NCI-H2227 treated with DMSO at 0.1 percent for 48 hours (cell line): ENCODE measurements at places on chromosomes 2 and 18.

GRCh38 chr18:68484241-68484640, 230.7 kb downstream of the TMX3 start:
- DNase-seq = no peak

GRCh38 chr2:98702858-98703620, 27.9 kb downstream of the MGAT4A start:
- no peak for DNase-seq

DNA sequence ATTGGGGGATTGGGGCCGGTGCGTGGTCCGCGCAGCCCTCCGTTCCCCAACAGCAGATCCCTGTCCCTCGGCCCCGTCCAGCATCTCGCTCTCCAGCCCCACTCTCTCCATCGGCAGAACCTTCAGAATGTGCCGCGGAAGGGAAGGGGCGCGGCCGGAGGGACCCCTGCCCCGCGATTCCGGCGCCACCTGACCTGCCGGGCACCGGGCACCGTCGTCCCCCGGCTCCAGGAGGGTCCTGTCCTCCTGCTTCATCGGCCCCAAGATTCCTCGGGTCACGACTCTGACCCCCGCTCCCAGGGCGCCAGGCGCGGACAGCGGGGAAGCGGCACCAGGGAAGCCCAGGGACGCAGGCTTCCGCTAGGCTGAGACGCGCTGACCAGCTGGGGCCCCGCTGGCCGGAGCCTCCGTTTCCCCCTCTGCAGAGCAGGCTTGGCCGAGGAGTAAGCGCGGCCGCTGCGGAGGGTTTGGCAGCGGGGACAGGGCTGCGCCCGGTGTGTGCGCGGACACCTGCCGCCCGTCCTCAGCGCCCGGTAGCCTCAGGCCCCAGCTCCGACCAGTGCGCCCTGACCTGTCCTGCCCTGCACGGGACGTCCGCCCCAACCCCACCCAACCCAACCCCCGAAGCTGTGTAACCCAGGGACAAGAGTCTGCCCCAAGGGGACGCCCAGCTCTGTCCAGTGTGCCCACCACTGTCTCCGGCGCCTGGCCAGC, 16.8 kb upstream of the BOK start:
- no peak for DNase-seq

GRCh38 chr18:54240629-54241107, 16.2 kb upstream of the MBD2 start:
- DNase-seq = no peak

- no peak for DNase-seq
Measured at GRCh38 chr2:201980389-201980821, 53.2 kb upstream of the FZD7 start.

- no peak for DNase-seq
Measured at GRCh38 chr2:15811367-15811766, 129.0 kb upstream of the MYCN start.

- no peak for DNase-seq
Measured at GRCh38 chr18:74505776-74506175, 9.6 kb downstream of the CNDP2 start.

- DNase-seq = no peak
Measured at GRCh38 chr2:3954261-3954660, 250.9 kb downstream of the DCDC2C start.

DNA sequence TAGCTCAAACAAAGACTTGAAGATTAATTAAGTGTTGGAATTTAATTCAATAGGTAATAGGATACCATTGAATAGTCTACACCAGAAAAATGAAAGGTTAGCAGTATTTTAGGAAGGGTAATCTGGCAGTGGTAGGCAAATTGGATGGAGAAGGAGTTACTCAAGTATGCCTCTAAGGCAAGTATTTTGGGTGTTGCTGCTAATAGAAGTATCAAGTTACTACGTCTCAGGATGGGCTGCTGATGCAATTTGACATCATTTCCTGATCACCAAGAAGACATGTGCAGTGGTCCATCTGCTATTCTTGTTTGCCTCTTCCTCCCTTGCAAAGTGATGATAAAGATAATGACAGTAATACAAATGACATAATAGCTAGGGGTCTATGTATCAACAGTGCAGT, 485.3 kb downstream of the TGIF1 start:
- no peak for DNase-seq

DNA sequence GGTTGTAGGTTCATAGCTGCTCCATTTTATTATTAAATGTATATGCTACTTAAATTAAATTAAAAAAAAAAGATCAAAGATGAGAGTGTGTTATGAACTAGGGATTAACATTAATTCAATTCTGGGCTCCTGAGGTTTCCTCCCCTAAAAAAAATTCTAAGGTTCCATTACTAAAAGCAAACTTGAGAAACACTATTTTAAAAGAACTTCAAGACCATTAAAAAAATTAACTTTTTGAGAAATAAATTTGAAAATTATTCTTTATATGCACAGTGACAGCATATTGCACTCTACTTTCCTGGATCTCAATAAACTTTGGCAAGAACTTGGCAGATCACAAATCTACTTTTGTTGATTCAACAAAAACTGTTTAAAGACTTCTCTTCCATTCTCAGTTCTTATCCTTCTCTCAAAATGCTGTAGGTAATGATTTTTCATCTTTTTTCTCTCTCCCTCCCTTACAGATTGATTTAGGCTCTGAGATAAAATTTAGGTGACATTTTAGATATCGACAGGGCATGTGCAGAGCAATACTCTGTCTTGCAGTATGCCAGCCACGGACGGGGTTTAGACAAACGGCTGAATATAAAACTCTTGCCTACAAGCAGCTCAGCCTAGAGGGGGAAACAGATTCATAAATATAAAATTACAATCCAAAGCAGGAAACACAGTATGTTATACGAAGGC, 592 bp upstream of the MARS2 start:
- DNase-seq = no peak

- no peak for DNase-seq
Measured at GRCh38 chr2:175676813-175677212, 325.3 kb downstream of the LNPK start.

GRCh38 chr2:112155331-112156151, 17.4 kb downstream of the FBLN7 start:
- DNase-seq = no peak

- DNase-seq = no peak
Measured at GRCh38 chr18:36849288-36850006, 20.5 kb downstream of the KIAA1328 start.

DNA sequence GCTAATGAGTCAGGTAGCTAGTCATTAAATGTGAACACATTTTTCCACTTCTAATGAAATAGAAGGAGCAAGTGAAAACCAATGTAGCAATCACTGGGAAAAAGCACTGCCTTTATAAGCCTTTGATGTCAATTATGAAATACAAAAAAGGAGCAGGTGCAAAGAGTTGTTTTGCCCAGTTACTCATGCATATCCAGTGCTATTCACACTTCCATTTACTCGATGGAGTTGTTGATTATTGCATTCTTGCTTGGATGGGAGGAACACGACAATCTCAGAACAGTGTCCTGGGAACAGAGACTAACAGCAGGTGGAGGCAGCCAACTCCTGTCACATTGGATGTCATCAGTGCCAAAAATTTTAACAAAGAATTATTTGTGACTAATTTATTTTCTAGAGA, 372.5 kb downstream of the CBLN2 start:
- no peak for DNase-seq

- DNase-seq = no peak
Measured at GRCh38 chr2:197024206-197024605, 97.7 kb upstream of the PGAP1 start.

- no peak for DNase-seq
Measured at GRCh38 chr2:197710424-197711042, 5.4 kb downstream of the MARS2 start.

DNA sequence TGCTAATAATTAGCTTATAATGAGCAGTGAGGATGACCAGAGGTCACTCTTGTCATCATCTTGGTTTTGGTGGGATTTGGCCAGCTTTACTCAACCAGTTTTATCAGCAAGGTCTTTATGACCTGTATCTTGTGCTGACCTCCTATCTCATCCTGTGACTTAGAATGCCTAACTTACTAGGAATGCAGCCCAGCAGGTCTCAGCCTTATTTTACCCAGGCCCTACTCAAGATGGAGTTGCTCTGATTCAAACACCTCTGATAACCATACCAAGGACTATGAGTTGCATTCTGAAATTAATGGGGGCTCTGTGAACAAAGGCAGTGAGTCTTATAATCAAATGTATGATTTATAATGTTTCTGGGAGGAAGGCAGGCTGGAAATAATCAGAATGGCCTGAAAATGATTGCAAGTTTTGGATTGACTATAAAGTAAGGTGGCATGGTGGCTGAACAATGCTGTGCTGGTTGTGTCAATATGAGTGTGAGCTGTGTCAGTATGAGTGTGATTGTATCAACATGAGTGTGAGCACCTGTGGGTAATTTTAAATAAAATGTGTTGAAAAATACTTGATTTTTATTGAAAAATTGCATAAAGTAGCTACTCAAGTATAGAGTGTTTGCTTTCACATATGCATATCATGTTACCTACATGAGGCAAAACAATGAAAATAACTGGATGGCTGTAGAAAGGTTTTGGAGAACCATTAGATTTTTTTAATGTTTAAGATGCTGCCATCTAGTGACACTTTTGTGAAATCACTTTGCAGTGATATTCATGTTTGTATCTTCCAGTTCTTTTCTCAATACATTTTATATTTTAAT, 103.0 kb downstream of the KYNU start:
- DNase-seq = peak; percentile 39

DNA sequence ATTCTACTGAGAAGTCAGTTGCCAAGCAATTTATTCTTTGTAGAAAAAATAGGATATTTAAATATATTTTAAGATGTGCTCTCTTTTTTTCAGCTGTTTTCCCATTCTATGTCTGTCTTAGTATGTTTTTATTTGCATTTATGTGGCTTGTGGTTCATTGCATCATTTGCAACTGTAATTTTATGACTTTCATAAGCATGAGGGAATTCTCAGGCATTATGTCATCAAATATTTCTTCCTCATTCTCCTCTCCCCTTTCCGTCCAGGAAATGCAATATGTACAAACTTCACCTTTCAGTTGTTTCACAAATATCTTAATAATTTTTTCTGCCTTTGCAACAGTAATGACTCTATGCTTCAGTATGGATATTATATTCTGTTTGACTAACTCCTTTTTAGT, 560.2 kb upstream of the LRATD1 start:
- no peak for DNase-seq

GRCh38 chr18:9090578-9090977, 11.9 kb upstream of the NDUFV2 start:
- no peak for DNase-seq

- no peak for DNase-seq
Measured at GRCh38 chr2:31150120-31150670, 12.0 kb upstream of the GALNT14 start.

- no peak for DNase-seq
Measured at GRCh38 chr18:70553936-70554260, 265.1 kb downstream of the SOCS6 start.

DNA sequence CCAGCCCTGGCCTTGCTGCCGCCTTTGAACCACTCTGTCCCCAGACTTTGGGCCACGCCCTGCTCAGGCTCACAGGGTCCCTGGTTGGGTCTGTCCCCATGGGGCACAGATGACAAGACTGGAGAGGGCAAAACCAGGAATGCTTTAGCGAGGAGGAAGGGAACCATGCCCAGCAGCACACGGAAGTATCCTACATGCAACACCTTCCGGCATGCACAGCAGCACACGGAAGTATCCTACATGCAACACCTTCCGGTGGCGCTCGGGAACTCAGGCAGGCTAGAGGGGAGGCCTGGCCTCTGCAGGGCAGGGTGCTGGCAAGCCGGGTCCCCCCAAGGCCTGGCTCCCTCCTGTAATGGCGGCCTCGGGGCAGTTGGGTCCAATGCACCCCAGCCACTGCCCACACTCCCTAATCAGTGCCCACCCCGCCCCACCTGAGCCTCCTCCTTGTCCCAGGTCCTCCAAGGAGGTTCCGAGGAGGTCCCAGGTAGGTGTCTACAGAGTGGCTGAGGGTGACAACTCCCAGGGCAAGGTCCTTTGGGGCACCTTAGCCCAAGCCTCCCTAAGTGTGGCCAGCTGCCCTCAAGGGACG, 33.6 kb upstream of the SNED1 start:
- DNase-seq = no peak

GRCh38 chr2:64923385-64923710, 65.9 kb upstream of the SLC1A4 start:
- no peak for DNase-seq

DNA sequence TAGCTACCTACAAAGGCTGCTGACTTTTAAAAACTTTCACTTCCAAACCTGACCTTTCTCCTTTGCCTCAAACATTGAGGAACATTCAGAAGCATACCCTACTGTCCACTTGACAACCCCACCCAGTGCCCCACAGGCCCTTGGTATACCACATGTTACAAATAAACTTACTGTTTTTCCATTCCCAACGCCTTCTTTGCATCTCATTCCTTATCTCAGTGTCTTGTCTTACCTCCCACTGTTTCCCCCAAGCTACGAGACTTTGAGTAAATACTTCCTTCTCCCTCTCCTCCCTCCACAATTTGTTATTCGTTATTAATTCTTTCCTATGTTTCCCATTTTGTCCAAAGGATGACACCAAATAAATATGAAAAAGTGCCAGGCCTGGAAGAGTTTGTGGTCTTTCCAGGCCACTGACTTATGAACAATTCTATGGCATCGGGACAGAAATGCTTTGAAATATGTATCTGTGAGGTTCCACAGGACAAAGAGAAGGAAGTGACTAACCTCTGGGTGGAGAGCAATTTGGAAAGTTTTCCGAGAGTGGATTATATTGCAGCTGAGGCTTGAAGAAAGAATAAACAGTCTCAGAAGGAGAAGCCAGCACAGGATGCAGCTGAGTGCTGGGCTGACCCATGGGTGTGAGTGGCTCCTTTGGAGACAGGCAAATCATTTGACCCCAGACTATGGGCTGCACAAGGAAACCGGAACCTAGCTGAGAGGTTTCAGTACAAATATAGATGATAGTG, 409.0 kb downstream of the LPIN1 start:
- DNase-seq = no peak

DNA sequence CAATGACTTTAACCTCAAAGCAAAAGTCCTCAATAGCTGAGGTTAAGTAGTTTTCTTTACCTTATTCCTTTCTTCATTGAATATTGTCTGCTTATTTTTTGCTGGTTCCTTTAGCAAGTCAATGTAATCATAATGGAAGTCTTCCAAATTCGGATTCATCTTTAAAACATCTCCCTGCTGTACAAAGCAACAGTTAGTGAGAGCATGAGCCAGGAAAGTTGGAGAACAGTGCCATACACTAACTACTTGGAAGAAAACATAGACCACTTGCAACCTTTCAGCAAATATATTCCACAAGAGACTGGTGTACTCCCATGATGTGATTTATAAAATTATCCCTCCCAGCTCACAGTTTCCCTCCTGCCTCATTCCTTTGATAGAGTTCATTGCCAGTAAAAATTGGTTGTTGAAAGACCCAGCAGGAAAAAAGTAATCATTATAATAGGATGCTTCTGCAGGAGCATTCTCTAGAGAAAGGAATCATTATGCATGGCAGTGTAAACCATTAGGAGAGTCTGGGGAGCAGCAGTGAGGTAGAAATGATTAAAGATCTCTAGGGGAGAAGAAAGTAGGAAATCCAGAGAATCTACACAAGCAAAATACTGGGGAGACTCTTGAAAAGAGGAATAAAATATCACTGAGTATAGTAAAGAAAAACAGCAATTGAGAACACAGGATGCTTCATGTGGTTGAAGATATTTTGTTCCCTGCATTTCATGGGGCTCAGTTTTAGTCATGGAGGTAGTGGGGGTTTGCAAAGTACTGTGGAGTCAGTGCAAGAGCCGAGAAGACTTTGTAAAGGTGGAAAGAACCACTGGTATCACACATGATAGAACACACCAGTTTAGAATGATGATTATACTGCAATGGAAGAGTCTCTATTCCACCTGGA, 38.6 kb upstream of the TTN start:
- peak; percentile 95 for DNase-seq

GRCh38 chr2:144582651-144583380, 62.9 kb upstream of the ZEB2 start:
- no peak for DNase-seq

- no peak for DNase-seq
Measured at GRCh38 chr2:27118525-27119329, at the start of gene CGREF1. Gene CGREF1, minus strand, starts transcription at chr2:27119128. Its CDS starts 14,762 bp downstream, at chr2:27104366.
